ENCODE measurements at places on chromosomes 12 and 14.

GRCh38 chr14:91392623-91393303 is 24.9 kb downstream of the CCDC88C start:
- DNase-seq: no peak

DNA sequence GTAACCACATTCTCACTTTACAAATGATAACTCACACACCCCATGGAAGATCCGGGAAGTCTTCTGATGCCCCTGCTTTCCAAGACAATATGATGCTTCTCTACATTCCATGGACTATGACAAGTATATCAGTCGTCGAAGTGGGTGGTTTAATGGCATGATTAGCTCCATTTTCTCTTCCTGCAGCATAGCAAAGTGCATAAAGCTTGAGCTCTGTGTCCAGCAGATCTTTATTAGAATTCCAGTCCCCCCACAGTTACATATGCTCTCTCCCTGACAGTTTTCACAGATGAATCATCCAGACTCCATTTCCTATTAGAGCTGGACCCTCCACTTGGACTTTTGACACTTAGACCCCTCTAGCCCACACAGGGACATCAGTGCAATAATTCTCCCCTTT is 174.9 kb downstream of the BCAT1 start:
- no peak for DNase-seq

- DNase-seq: peak; percentile 55
Observed at GRCh38 chr12:56723889-56724700, 1.0 kb downstream of the NACA start.

DNA sequence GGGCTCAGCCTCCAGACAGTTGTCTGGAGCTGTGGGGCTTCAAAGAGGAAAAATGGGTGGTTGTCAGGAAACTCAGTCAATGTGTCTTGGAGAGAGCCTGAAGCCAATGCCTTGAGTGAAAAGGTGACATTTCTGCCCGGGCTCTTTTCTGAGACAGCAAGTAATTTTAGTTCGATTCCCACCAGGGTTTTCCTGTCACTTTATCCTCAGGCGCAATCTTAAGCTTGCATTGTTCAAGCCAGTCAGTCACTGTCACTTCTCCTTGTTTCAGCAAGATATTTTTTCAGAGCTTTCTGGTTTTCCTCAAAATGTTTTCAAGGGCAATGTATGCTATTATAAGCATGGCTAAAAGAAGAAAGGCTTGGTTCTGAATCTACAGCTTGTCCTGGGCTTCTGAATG is 404.7 kb upstream of the SEL1L start:
- DNase-seq: no peak

GRCh38 chr14:64337888-64338615 is 43.9 kb upstream of the ESR2 start:
- peak; percentile 62 for DNase-seq

GRCh38 chr12:94534278-94534677 is 74.6 kb upstream of the CEP83 start:
- no peak for DNase-seq

DNA sequence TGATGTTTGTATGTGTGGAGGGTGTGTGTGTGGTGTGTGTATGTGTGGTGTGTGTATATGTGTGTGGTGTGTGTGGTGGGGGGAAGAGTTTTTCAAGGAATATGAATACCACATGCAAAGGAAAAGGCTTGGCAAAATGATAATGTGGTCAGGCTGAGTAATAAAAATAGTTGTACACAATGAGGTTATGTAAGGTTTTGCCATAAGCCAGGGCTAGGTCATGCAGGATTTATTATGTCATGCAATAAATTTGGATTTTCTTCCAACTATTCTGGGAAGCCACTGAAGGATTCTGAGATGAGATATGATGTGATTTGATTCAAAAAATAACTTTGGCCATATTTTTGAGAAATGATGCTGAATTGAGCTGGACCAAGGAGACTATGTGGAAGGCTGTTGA is 1191.6 kb upstream of the SEL1L start:
- no peak for DNase-seq

- no peak for DNase-seq
Observed at GRCh38 chr12:42482041-42482747, 107.4 kb downstream of the PRICKLE1 start.

DNA sequence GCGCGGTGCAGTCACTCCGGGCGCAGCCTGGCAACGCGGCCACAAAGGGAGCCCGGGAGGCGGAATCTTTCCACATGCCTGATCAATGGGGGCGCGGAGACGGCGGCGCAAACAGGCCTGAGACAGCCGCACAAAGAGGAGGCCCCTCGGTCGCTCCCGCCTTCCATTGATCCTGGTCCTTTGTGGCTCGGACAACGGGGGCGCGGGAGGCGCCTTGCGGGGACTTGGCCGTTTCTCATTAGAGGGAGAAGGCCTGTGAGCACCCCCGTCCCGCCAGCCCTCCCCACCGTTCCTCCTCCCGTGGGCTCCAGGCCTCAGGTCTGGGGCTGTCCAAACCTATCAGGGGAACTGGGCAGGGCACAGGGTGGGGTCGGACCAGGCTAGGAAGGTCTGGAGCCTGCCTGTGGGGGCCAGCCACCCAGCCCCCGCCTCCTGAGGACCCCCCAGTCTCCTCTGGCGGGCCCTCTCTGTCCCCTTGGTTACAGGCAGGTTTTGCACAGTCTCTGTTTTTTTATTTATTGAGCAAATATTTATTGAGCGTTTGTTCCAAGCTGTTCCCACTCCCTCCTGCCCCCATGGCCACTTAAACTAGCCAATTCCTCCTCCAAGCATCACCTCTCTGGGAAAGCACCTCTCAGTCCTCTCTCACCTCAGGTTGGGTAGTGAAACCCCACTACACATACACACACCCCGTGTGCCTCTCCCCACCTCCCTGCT is 29.0 kb upstream of the MSI1 start:
- no peak for DNase-seq

- no peak for DNase-seq
Observed at GRCh38 chr14:76331328-76332011, 44.5 kb upstream of the ESRRB start.

GRCh38 chr12:90510948-90511347 is 444.0 kb downstream of the CCER1 start:
- no peak for DNase-seq

DNA sequence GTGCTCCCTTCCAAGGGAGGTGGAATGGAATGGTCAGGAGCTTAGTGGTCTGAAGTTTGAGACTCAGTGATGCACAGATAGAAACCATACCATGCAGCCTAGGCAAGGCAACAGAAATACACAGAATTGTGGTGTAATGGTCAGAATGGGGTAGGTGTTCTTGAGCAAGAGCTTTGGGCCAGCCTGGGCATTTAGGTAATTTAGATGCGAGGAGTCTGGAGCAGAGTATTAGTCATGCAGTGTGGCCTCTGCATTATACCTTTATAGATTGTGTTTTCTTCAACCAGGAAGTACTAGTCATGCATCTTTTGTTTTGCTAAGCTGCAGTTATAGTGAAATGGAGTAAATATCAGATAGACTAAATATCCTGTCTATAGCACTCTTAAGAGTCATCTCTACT is 118.3 kb downstream of the DAAM1 start:
- DNase-seq: peak; percentile 40

DNA sequence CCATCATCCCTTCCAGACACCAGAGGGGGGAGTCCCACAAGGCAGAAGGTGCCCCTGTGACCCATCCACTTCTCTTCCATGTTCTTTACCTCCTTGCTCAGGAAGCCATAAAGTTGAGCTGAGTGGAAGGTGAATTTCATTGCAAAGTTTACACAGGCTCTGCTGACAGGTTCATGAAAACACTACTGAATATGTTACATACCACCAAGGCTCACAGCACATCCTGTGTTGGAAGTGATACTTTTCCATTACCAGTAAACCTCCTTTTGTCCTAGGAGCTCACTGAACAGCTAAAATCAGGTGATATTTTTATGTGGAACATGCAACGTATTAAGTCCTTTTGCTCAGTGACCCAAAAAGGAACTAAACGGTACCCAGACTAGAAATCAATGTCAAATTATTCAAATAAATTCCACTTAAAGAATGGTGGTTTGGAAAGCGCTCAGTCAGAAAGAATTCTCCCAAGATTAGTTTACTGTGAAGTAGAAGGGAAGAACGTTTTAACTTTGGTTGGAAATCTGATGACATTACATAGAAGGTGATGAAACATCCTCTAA is 196.2 kb upstream of the NUDT4 start:
- DNase-seq: peak; percentile 20

DNA sequence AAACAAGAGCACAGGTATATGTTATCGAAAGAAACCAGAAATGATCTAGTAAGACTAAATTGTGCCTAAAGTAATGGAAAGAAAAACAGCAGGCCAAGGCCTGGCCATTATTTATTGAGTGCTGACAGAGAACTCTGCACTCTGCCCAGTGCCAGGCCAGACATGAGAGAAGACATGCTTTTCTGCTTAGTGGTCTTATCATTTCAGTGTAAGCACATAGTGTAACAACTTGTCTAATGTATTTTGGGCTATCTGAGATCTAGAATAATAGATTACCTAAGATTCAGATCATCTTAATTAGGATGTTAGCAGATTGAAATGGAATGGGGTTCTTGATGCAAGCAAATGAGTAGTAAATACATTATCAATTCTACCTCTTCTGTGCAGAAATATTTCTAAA is 278.3 kb downstream of the AKAP6 start:
- DNase-seq: no peak

DNA sequence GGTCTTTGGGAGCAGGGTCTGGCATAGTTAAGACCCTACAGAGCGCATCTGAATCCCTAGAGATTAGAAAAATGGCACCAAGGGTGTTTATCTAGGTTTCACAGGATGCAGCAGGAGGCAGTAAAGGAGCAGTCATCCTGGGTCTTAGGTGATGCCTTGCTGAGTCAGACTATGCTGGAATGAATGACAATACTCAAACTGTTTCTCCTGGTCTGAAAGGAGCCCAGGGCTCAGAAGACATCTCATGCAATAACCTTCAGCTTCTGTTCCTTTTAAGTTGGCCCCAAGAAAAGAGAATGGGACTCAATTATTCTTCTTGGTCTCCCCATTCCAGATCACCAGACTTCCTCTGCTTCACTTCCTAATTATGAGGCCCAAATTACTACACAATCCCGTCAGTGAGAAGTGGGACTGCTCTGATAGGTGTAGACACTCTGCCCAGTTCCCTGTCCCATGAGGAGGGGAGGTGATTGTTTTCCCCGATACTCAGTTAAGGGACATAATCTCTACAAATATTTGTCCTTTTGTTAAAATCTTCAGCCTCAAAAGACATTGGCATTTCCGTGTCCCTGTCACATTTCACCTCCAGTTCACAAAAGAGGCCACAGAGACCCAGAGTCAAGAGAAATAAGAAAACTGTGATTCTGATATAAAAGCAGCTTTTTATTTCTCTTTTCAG is 14.8 kb upstream of the APOF start:
- no peak for DNase-seq

DNA sequence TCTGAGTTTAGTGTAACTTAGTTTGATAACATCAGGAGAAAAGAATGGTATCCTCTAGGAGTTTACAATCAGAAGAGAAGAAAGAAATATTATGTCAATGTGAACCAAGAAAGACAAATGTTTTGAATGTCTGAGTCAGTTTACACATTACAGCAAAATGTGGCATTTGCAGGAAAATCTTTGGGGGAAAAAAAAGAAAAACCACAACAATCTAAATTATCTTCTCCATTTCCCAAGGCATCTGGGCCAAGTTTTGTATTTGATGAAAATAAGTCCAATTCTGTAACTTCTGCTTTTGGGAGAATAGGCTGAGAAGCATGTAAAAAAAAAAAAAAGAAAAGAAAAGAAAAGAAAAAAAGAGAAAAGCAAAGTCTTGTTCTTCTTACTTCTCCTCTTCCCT is 58.8 kb upstream of the FLRT2 start:
- no peak for DNase-seq

Data from NB4 (cell line).